ENCODE measurements at places on chromosomes 12 and 14. TPM values are rescaled to one million over a fixed set of nuclear protein-coding genes. Genes with fewer than 3 reads are reported as not detected.

GRCh38 chr12:113131556-113131955, 4.0 kb downstream of the RASAL1 start:
- no peak for DNase-seq

DNA sequence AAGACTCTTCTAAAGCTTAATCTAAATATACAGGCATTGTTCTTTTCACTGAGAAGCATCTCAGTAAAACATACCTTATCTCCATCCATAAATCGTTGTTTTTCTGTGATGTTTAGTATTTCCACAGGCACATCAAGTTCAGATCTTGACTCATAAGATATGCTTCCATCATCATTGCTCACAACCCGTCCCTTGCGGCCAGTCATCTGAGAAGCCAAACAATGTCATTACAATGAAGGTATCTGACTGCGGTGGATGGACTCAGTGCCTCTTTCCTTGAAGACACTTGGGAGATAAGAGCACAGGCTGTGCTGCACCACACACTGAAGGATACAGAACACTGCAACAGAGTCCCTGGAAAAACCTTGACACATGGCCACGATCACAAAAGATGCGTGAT, 44.8 kb downstream of the SBNO1 start:
- no peak for DNase-seq

The DACT1 gene
- 0.33 TPM for total RNA-seq

The ASIC1 gene
- not detected for total RNA-seq

The KRT81 gene
- 1.4 TPM for total RNA-seq

The ARMH4 gene
- total RNA-seq, result 0.32 TPM
